A549 treated with AZD2906 at 1 μM for 4 hours (cell line): ENCODE measurements at places on chromosomes 7 and 10. TPM values are rescaled to one million over a fixed set of nuclear protein-coding genes. Genes with fewer than 3 reads are reported as not detected.

The NKX1-2 gene
- total RNA-seq = 0.02 to 0.05 TPM (median 0.03 TPM) in 5 replicates

The DLX5 gene
- total RNA-seq = not detected in 5 replicates

The ELN gene
- 0.12 to 0.16 TPM (median 0.14 TPM) in 4 of 5 replicates, not detected in the other for total RNA-seq

The ENTPD1 gene
- 0.02 to 0.09 TPM (median 0.07 TPM) in 3 of 5 replicates, not detected in the others for total RNA-seq

The GHRHR gene
- 0.10 TPM in 1 of 5 replicates, not detected in the others for total RNA-seq

The GPR15LG gene
- not detected in 5 replicates for total RNA-seq

The ZNF117 gene
- total RNA-seq = 0.09 to 0.16 TPM (median 0.13 TPM) in 5 replicates

The AMZ1 gene
- total RNA-seq = 0.05 to 0.08 TPM (median 0.06 TPM) in 5 replicates

The CNTNAP2 gene
- 0.02 to 0.05 TPM (median 0.02 TPM) in 4 of 5 replicates, not detected in the other for total RNA-seq

The STEAP1B gene
- total RNA-seq = 0.07 to 0.19 TPM (median 0.12 TPM) in 4 of 5 replicates, not detected in the other

The ADAM22 gene
- 0.18 to 0.27 TPM (median 0.24 TPM) in 5 replicates for total RNA-seq

The LRRC18 gene
- total RNA-seq = not detected in 5 replicates

The COL26A1 gene
- total RNA-seq = 0.44 to 0.74 TPM (median 0.52 TPM) in 5 replicates

The RBM48 gene
- 5.5 to 7.6 TPM (median 5.8 TPM) in 5 replicates for total RNA-seq

The MRLN gene
- total RNA-seq = not detected in 5 replicates

The C7orf57 gene
- 0.29 to 0.35 TPM (median 0.33 TPM) in 5 replicates for total RNA-seq

The LIPN gene
- not detected in 5 replicates for total RNA-seq

The BAIAP2L1 gene
- 37.8 to 39.3 TPM (median 38.3 TPM) in 5 replicates for total RNA-seq

The DPP6 gene
- total RNA-seq = 0.11 TPM in 1 of 5 replicates, not detected in the others

The ICA1 gene
- total RNA-seq = 0.63 to 1.3 TPM (median 1.1 TPM) in 5 replicates

The PDZD7 gene
- total RNA-seq = 0.64 to 1.5 TPM (median 1.1 TPM) in 5 replicates

The GFRA1 gene
- total RNA-seq = 8.8 to 10.2 TPM (median 9.7 TPM) in 5 replicates

The AKR1D1 gene
- total RNA-seq = 0.03 to 0.09 TPM (median 0.05 TPM) in 3 of 5 replicates, not detected in the others

The EVX1 gene
- total RNA-seq = 0.09 to 0.22 TPM (median 0.14 TPM) in 5 replicates

The GIMAP5 gene
- 0.05 to 0.11 TPM (median 0.08 TPM) in 3 of 5 replicates, not detected in the others for total RNA-seq

The RARRES2 gene
- total RNA-seq = not detected in 5 replicates

The ADIRF gene
- total RNA-seq = 0.19 to 0.30 TPM in 2 of 5 replicates, not detected in the others

The TMEM176A gene
- total RNA-seq = 0.16 TPM in 1 of 5 replicates, not detected in the others

The SPACDR gene
- total RNA-seq = 0.77 to 0.92 TPM (median 0.85 TPM) in 5 replicates

The TMEM229A gene
- total RNA-seq = not detected in 5 replicates

The TMEM196 gene
- not detected in 5 replicates for total RNA-seq

The PTF1A gene
- not detected in 5 replicates for total RNA-seq

The BTRC gene
- 7.6 to 10.1 TPM (median 8.5 TPM) in 5 replicates for total RNA-seq

The LHFPL3 gene
- total RNA-seq = not detected in 5 replicates

The CYP26C1 gene
- not detected in 5 replicates for total RNA-seq

The ASL gene
- total RNA-seq = 19.5 to 25.2 TPM (median 22.8 TPM) in 5 replicates

The AGBL3 gene
- 0.75 to 1.4 TPM (median 0.96 TPM) in 5 replicates for total RNA-seq

The BLNK gene
- total RNA-seq = 0.06 TPM in 1 of 5 replicates, not detected in the others

The UPK3B gene
- total RNA-seq = 11.5 to 19.9 TPM (median 17.5 TPM) in 5 replicates

The GATA3 gene
- 4.0 to 4.7 TPM (median 4.5 TPM) in 5 replicates for total RNA-seq

The DENND10 gene
- 48.3 to 65.0 TPM (median 53.1 TPM) in 5 replicates for total RNA-seq

The PSD gene
- total RNA-seq = 0.18 to 0.60 TPM (median 0.42 TPM) in 5 replicates

The FEZF1 gene
- not detected in 5 replicates for total RNA-seq

The HSPA12A gene
- 8.0 to 9.8 TPM (median 8.7 TPM) in 5 replicates for total RNA-seq
